Tibial nerve (tissue), 4 donors: ENCODE measurements at places on chromosomes 3 and 15. TPM values are rescaled to one million over a fixed set of nuclear protein-coding genes. Genes with fewer than 3 reads are reported as not detected.

Gene CPNE9
- not detected for total RNA-seq

Gene ACAN
- total RNA-seq: 0.60 TPM

Gene CCR9
- total RNA-seq: 0.78 TPM

Gene COL6A5
- total RNA-seq: not detected

Gene TTLL13
- total RNA-seq: 0.60 TPM

Gene ZBTB47
- total RNA-seq: 44.6 TPM

Gene TF
- total RNA-seq: 6.8 TPM

Gene IQCF5
- total RNA-seq: not detected

- no peaks in the 10 kb centered on the region for H3K4me1 ChIP-seq
- H3K27ac ChIP-seq: no peak overlapping the region
- no peak overlapping the region for H3K4me3 ChIP-seq
These were observed 18.7 kb upstream of the SLCO2A1 start for GRCh38 chr3:134048278-134048996.

- H3K4me3 ChIP-seq: no peak overlapping the region
- DNase-seq: no peak
- H3K4me1 ChIP-seq: no peaks in the 10 kb centered on the region
- H3K27me3 ChIP-seq: no peaks in the 10 kb centered on the region
- H3K36me3 ChIP-seq: no peaks in the 10 kb centered on the region
- no peak overlapping the region for H3K27ac ChIP-seq
These were observed 50.1 kb downstream of the TLNRD1 start for GRCh38 chr15:81050805-81051204.

- H3K36me3 ChIP-seq: no peaks in the 10 kb centered on the region
- DNase-seq: no peak
- H3K4me3 ChIP-seq: no peak overlapping the region
- peaks cover 40% of the 10 kb centered on the region for H3K4me1 ChIP-seq
These were observed 39.5 kb upstream of the SCAANT1 start for GRCh38 chr3:63951492-63952247.

DNA sequence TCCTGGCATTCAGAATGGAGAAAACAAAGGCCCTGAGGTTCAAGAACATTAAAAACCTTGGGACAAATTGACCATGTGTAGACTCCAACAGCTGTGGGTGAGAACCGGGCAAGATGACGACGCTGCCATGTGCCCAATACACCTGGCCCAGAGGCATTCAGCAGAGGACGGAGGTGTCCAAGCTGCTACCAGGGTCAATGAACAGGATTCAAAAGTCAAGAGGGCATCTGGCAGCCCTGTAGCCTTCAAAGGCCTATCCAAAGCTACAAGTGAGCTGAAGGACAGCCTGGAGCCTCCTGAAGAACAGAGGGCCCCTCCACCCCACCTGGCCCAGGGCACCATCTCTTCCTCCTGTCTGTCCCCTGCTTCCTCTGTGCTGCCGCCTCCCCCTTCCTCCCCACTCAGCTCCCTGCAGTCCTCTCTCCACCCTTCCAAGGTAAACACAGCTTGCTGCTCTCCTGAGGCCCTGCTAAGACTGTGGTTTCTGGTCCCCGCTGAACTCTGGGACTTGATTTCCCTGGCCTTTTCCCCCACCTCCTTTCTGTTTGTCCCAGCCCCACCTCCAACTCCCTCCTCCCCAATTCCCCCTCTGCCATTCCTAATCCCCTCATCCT, 57.5 kb downstream of the HMCES start:
- no peaks in the 10 kb centered on the region for H3K27me3 ChIP-seq
- H3K4me3 ChIP-seq: no peak overlapping the region
- no peaks in the 10 kb centered on the region for H3K4me1 ChIP-seq
- no peak overlapping the region for H3K27ac ChIP-seq

GRCh38 chr3:124429129-124429815, 301.0 kb upstream of the UMPS start:
- no peak overlapping the region for H3K4me3 ChIP-seq
- no peak for DNase-seq
- no peaks in the 10 kb centered on the region for H3K36me3 ChIP-seq
- no peaks in the 10 kb centered on the region for H3K27me3 ChIP-seq
- H3K27ac ChIP-seq: no peak overlapping the region

DNA sequence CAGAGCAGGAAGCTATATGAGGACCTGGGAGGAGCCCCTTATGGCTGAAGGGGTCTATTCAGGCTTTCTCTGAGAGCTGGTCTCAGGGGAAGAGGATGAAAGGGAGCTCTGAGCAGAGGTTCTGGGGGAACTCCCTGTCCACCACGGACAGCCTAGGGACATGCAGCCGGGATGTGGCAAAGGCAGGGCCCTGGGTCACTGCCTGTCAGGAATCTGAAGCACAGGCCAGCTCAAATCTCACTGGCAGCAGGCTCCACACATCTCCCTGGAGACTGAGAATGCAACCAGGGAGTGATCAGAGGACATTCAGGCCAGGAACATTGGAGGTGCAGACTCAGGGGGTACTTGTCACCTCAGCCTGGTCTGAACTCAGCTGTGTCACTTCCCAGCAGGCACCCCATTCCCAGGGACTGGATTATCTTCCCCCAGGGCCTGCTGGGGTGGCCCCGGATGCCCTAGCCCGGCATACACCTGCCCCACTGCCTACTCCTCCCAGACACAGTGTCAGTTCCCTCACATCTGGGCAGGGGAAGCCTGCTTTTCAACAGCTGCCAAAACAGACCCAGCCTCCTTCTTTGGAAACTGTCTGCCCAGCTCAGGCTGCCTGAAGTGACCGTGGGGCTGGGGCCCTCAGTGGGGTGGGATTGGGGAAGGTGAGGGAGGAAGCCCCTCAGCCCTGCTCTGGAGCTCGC, 18.3 kb upstream of the SEMA3F start:
- no peaks in the 10 kb centered on the region for H3K4me1 ChIP-seq
- DNase-seq: no peak

GRCh38 chr3:126446301-126446700, 29.4 kb downstream of the ZXDC start:
- no peak overlapping the region for H3K4me3 ChIP-seq
- no peaks in the 10 kb centered on the region for H3K4me1 ChIP-seq
- DNase-seq: no peak
- H3K27ac ChIP-seq: no peak overlapping the region
- peaks cover 7% of the 10 kb centered on the region for H3K36me3 ChIP-seq

GRCh38 chr15:83514584-83514983, 67.4 kb downstream of the SH3GL3 start:
- no peak overlapping the region for H3K27ac ChIP-seq
- H3K4me1 ChIP-seq: no peaks in the 10 kb centered on the region
- no peak for DNase-seq
- H3K4me3 ChIP-seq: no peak overlapping the region
- no peaks in the 10 kb centered on the region for H3K36me3 ChIP-seq

- no peaks in the 10 kb centered on the region for H3K4me1 ChIP-seq
- no peaks in the 10 kb centered on the region for H3K27me3 ChIP-seq
- DNase-seq: no peak
- H3K36me3 ChIP-seq: no peaks in the 10 kb centered on the region
- no peak overlapping the region for H3K27ac ChIP-seq
These were observed 48.4 kb downstream of the TMEM266 start for GRCh38 chr15:76108021-76108723.

- peak within 1 kb of the TSS; percentile 68 for H3K4me3 ChIP-seq
- DNase-seq: peak; percentile 79
- H3K4me1 ChIP-seq: peaks cover 20% of the 10 kb centered on the region
- no peaks in the 10 kb centered on the region for H3K27me3 ChIP-seq
- H3K36me3 ChIP-seq: no peaks in the 10 kb centered on the region
- peak within 1 kb of the TSS; percentile 78 for H3K27ac ChIP-seq
These were observed at the start of the genes EXOSC7 and ZDHHC3 for GRCh38 chr3:44976002-44976815. Gene EXOSC7 (plus strand): TSS chr3:44976244. CDS start chr3:44976278, 34 bp downstream. Gene ZDHHC3 (minus strand): TSS chr3:44976174. CDS start chr3:44959436, 16,738 bp downstream.

DNA sequence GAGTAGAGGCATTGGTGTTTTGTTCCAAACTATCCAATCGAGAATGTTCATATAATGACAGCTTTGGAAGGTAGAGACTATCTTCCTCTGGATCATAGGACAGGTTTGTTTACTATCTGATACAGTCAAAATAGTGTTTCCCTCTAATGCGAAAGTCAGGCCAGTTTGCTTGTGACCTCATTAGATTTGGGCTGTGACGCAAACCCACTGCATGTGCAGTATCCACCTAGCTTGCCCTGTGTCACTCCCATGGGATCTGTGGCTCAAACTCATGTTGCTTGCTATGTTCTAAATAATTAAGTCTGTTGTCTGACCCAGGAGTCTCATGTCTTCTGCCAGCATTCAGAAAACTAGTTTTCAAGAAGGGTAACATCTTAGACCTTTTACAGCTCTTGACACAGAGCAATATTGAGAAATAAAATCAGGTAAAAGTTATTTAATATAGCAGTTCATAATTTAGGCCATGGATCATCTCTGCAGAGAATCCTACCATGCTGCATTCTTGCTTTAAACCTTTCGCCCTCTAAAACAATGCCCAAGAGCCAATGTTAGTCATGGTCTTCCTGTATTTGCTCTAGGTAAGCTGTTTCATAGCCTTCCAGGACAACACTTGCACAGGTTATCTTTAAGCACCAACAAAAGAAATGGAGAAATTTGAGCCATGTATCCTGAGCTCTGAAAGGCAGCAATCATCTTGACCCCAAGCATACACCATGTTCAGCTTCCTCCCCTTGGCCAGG, 26.4 kb downstream of the NIT2 start:
- no peaks in the 10 kb centered on the region for H3K27me3 ChIP-seq
- no peak overlapping the region for H3K4me3 ChIP-seq
- DNase-seq: no peak
- H3K36me3 ChIP-seq: no peaks in the 10 kb centered on the region
- no peaks in the 10 kb centered on the region for H3K4me1 ChIP-seq
- no peak overlapping the region for H3K27ac ChIP-seq

- peak; percentile 28 for DNase-seq
- no peaks in the 10 kb centered on the region for H3K27me3 ChIP-seq
- H3K27ac ChIP-seq: no peak overlapping the region
These were observed 9.2 kb downstream of the TMPRSS7 start for GRCh38 chr3:112043621-112044201.

- H3K36me3 ChIP-seq: no peaks in the 10 kb centered on the region
- H3K4me1 ChIP-seq: no peaks in the 10 kb centered on the region
- no peak for DNase-seq
These were observed 362.6 kb downstream of the ROBO1 start for GRCh38 chr3:79405183-79405582.

DNA sequence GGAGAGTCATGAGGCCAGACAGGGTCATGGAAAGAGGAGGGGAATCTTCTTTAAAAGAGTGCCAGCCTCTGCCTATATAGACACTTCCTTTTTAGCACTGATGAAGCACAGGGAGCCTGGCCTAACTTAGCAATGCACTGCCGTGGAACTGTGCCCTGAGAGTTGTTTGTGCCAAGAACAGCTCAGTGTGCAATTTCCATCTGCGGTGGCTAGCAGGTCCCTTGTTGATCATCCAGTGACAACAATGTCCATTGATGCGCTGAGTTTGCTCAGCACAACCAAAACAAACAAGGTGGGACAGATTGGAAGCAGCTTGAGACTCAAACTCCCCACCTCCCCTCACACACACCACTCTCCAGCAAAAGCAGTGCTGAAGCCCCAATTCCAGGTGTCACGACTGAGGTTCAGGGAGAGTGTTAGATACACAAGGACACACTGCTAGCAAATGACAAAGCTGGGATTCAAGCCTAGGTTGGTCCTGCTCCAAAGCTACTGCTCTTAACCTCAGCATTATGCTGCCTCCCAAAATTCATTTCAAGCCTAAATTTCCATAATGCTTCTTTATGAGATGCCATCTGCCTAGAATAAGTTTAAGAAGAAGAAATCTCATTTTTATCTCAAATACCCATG, 316.6 kb upstream of the UBE2E2 start:
- H3K36me3 ChIP-seq: no peaks in the 10 kb centered on the region
- peaks cover 13% of the 10 kb centered on the region for H3K4me1 ChIP-seq
- peak; percentile 38 for DNase-seq
- H3K27ac ChIP-seq: no peak overlapping the region
- no peak overlapping the region for H3K4me3 ChIP-seq
- H3K27me3 ChIP-seq: no peaks in the 10 kb centered on the region

- no peaks in the 10 kb centered on the region for H3K27me3 ChIP-seq
- no peak overlapping the region for H3K4me3 ChIP-seq
- no peak for DNase-seq
- H3K4me1 ChIP-seq: no peaks in the 10 kb centered on the region
- no peak overlapping the region for H3K27ac ChIP-seq
These were observed 885.9 kb downstream of the FHIT start for GRCh38 chr3:60365360-60365759.

DNA sequence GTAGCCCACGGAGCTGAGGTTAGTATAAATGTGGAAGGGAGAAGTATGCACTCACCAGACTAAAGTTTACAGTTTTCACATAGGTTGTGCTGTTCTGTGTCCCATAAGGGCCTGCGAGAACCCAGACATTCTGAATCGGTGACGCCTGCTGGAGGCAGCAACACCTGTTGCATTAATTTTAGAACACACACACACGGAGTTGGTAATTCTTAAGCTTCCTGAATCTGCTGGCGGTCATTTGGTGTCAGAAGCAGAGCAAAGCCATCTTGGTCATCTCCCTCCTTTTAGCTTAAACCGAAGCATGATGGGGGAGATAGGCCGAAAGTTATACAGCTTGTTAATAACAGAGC, 41.1 kb upstream of the AP3B2 start:
- H3K27ac ChIP-seq: no peak overlapping the region
- no peaks in the 10 kb centered on the region for H3K36me3 ChIP-seq
- peaks cover 14% of the 10 kb centered on the region for H3K4me1 ChIP-seq
- H3K4me3 ChIP-seq: peak overlapping the region; percentile 67
- H3K27me3 ChIP-seq: no peaks in the 10 kb centered on the region

GRCh38 chr3:136979684-136980083, 21.9 kb downstream of the IL20RB start:
- H3K27me3 ChIP-seq: no peaks in the 10 kb centered on the region
- no peak for DNase-seq

DNA sequence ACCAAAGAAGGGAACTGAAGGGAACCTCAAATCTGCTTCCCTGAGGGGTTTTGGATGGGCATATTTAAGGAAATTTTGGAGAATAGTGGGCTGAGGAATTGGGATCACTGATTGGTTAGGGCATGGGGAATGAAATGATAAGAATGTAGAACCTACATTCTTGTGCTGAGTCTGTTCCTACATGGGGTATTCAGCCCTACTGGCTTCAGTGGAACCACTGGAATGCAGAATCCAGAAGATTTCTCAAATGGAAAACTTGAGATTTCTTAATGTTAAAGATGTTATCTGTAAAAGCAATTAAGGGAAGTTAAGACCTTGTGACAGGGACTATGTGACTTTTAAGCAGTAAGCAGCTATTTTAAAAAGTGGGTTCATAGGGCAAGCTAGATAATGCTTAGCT, 1062.4 kb downstream of the AGBL1 start:
- no peaks in the 10 kb centered on the region for H3K36me3 ChIP-seq
- no peak overlapping the region for H3K4me3 ChIP-seq
- DNase-seq: no peak
- H3K27me3 ChIP-seq: no peaks in the 10 kb centered on the region
- H3K27ac ChIP-seq: no peak overlapping the region

- no peak overlapping the region for H3K4me3 ChIP-seq
- peaks cover 51% of the 10 kb centered on the region for H3K4me1 ChIP-seq
- no peaks in the 10 kb centered on the region for H3K36me3 ChIP-seq
These were observed 199.8 kb downstream of the TCF12 start for GRCh38 chr15:57118013-57118799.

- no peak overlapping the region for H3K4me3 ChIP-seq
- H3K4me1 ChIP-seq: no peaks in the 10 kb centered on the region
- H3K27ac ChIP-seq: no peak overlapping the region
- no peaks in the 10 kb centered on the region for H3K27me3 ChIP-seq
These were observed 7.9 kb downstream of the LYZL4 start for GRCh38 chr3:42402394-42403096.

- no peaks in the 10 kb centered on the region for H3K4me1 ChIP-seq
- no peaks in the 10 kb centered on the region for H3K27me3 ChIP-seq
- no peak for DNase-seq
- H3K4me3 ChIP-seq: no peak overlapping the region
These were observed 69.9 kb upstream of the KBTBD8 start for GRCh38 chr3:66928252-66928651.
